Suppressor macrophage treated with lipopolysaccharide for 1 hour (primary cell): ENCODE measurements at places on chromosomes 2 and 18.
A peak's percentile ranks its signal among the peaks of the same experiment; 100 is the strongest.

DNA sequence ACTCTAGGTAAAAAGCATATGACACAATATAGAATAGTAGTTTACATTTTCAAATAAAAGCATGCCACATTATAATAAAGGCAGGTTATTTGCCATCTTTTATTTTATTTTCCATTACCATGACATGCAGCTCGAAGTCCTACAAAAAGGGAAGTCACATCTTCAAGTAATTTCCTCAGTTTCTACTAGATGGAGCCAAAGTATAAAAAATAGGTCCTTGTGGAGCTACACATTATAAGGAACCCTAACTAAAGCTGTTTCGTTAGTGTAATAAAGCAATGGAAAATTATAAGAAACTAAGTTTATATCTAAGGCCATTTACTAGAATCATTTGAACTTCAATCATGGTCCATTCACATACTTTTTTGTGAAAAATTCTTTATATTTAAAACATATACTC is 674.5 kb downstream of the KCNJ3 start:
- DNase-seq = peak; percentile 61

GRCh38 chr18:77906103-77906892 is 656.6 kb downstream of the GALR1 start:
- DNase-seq = no peak

DNA sequence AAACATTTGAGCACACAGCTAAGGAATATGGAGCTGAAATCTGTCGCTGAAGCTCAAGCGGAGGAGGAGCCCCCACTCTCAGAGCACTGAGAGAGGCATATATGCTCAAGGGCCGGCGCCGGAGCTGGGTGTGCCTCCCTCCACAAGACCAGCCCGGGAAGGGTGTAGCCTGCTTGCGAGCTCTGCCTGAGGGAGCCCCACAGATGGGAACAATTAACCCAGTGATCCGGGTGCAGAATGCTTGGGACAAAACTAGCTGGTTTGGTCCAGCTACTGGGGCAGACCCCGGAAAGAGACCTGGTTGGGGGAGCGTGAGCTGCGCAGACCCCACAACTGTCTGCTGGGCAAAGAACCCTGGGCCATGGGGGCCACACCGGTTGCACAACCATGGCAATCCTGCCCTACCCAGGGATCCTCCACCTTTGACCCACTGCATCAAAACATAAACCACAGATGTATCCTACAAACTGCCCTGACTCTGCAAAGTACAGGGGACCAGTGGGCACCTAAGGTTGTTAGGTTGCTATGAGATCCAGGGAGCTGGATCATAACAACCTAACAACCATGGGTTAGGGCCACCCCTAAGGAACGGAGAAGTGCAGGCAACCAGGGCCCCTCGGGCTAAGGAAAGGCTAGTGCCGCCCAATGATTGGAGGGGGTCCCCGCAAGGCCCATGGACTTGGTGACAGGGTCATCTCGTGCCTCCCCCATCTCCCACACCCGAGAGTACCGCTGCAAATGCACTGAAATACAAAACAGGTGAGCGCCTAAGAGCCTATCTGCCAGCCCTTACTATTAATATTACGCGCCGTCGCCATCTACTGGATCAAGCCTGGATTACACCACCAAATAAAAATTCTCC is 53.4 kb upstream of the SCN1A start:
- peak; percentile 45 for DNase-seq

DNA sequence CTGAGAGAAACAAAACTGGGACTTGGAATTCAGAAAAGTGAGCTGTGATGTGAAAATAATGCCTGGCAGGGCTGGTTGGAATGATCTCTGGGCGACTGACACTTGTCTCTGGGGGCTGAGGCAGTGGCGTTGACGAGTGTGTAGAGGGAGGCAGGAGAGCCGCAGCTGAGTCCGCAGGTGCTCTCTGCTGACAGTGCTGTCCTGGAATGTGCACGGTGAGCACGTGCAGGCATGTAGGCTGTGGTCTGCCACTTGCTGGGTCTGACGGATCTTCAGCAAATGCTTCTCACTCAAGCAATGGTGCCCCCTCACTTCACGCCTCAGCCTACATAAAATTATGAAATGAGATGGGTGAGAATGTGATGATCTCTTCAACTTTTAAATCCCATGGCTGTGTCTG is 38.5 kb upstream of the ATP9B start:
- DNase-seq = no peak

DNA sequence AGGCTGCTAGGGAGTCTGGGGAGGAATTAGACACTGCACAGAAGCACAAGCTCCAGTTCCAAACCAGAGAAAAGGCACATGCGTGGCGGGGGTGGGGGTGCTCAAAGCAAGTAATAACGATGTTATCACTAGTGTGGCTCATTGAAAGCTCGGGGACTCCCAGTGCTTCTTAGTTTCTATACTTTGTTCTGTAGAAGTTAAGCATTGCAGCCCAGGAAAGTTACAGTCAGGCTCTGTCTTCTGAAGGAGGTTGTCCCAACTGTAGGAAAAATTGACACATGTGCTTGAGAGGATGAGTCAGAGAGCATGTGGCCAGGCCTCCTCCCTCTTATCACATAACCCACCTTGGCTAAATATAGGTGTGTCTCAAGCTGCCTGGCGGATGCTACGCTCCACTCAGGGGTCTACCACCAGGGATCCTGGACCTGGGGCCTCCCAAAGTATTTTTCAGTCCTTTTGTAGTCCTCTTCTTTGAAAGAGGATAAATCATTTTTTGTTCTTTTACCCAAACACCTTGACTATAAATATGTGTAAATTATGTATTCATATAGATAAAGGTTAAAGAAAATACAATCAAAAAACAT is 3.8 kb downstream of the GALNT5 start:
- DNase-seq = no peak

- DNase-seq = no peak
Measured at GRCh38 chr2:79941179-79941578, 363.4 kb downstream of the LRRTM1 start.

DNA sequence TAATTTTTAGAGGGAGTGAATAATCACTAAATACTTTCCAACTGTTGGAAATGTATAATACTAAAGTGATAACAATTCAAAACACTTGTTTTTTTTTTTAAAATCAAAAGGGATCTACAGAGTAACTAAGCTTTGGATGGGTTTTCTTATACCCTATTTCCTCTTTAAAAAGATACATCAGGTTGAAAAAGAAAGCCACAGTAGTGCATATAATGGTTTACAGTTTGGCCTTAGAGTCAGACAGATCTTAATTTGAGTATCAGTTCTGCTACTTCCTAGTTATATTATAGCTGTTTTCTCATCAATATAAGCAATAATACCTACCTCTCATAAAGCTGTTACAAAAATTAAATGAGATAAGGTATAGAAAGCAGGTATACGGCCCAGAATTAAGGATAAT is 28.5 kb downstream of the PSME4 start:
- DNase-seq = no peak

DNA sequence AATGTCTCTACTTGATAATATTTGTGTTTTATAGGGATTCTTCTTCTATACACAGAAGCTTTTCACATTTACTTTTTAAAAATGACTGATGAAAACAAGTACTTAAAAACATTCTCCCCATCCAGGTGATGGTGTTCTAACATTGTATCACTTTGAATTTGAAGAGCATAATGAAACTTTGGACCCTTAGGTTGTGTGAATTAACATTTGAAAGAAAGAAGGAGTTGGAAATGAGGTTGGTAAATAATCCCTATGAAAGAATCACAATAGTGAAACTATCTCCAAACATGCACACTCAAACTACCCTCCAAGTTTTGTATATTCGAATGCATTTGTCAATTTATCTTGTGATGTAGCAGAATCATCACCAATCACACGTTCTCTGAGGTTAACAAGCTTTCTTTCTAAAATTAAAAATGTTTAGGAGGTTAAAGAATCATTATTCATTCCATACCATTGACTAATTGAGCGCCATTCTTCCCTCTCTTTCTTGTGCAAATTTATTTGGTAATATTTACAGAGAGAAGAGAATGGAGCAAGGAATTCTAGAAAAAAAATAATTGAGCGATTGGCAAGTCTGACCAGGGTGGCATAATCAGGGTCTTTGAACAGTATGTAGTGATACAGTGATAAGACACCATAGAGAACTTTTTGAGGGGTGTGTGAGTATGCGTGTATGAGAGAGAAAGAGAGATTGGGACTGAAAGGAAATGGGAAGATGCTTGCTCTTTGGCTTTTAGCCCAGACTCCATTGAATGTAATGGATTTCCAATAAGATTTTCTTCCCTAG is 260.0 kb upstream of the NRXN1 start:
- no peak for DNase-seq

DNA sequence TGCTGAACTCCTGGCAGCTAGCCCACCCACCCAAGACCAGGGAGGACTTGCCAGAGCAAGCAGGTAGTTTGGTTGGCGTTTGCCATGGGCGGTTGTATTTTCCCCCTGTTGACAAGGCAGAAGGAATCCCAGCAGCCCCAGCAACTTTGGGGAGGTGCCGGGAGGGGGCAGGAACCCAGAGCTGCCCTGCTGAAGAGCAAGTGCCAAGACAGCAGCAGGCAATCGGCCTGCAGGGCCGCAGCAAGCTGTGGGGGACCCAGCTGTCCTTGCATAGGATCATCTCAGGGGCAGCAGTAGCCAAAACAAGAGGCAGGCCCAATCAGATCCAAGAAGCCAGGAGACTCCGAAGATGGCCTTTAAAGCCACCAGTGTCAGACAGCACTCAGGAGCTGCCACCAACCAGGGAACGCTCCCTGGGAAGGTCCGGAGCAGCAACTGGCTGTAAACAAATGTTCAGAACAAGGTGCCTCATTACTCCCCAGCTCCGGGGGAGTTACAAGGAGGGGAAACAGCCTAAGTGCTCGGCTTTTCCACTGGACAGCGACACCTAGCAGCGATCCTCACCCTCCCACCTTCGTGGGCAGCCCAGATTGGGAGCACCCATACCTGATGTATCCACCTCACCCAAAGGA is 2.1 kb downstream of the ST8SIA5 start:
- DNase-seq = no peak

- DNase-seq = no peak
Measured at GRCh38 chr2:19320813-19321212, 37.6 kb downstream of the OSR1 start.

DNA sequence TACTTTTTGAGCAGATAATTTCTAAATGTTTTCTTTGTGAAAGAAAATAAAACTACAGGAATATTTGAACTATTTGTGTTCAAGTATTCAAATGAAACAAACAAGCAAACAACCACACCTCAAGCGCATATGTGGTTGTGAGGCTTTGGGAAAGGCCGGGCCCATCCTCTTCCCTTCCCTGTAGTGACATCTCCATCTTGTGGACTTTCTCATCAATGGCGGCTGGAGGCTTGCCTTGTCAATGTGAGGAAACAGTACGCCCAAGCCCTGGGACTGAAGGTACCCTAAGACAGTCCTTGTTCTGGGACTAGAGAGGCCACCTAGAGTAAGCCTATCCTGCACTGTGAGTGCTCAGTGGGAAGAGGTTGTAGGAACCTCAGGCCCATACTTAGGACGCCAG is 166.8 kb downstream of the TPGS2 start:
- no peak for DNase-seq

DNA sequence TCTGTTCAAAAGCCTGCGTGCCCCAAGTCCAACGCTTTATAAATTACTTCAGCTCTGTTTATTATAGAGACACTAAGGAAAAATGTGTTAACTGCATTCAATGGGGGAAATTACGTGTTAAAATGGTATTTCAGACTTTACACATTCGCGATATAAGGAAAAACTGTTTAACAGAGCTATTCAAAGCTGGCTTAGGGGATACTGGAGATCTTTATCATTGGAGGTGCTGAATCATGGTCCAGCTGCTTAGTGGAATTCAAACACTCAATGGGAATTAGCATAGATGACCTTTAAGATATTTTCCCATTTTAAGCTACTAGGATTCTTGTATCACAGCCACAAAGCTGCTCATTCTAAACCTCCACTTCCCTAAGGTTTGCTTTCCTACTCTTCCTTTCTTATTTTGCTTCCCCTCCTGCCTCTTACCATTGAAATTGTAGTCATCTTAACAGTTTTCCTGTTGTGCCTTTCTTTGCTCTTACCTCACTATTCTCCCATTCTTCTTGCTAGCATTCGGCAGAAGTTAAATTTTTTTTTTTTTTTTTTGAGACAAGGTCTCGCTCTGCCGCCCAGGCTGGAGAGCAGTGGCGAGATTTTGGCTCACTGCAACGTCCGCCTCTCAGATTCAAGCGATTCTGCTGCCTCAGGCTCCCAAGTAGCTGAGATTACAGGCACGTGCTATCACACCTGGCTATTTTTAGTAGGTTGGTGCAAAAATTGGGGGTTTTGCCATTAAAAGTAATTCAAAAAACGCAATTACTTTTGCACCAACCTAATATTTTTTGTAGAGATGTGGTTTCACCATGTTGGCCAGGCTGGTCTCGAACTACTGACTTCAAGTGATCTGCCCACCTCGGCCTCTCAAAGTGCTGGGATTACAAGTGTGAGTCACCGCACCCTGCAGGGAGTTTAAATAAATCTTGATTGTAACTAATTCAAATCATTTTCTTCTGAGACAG is 6.5 kb downstream of the SULT6B1 start:
- DNase-seq = no peak

DNA sequence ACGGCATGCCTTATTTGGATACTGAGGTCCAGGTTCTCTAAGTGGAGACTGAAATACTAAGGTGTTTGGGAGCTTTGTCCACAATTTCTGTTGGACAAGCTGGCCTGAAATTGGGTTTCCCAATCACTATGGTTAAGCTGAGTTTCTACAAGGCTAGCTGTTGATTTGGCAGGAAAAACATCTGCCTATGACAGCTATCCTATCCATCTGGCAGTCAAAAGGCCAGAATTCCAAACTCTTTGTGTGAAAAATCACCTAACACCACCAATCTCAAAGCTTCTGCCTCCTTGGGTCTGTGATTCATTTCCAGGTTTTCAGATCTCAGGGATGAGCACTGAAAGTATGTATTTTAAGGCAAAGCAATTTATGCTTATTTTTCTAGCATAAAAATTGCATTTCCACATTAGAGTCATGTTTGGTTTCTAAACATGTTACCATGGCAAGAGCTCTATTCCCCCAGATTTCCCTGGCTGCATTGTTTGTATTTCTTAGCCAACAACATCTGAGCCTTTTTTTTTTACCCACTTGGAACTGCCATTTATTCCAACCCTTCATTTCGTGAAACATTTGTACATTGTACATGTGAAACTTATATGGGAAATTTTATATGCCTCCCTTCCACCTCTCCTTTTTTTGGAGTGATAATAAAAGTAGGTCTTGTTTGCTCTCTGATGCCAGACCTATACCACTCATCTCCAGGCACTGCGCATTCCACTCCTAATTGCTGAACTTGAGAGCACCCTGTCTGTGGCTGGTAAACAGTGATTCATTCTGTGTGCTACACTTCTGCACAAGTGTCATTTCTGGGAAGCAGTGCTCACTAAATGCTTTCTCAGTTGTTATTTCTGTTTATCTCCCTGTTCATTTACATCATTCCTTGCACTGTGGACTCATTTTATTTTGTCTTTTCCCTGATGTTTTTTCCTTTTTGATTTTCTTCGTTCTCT is 15.9 kb upstream of the CCDC85A start:
- DNase-seq = no peak

GRCh38 chr2:102082571-102083392 is 59.8 kb upstream of the IL1R1 start:
- peak; percentile 88 for DNase-seq

DNA sequence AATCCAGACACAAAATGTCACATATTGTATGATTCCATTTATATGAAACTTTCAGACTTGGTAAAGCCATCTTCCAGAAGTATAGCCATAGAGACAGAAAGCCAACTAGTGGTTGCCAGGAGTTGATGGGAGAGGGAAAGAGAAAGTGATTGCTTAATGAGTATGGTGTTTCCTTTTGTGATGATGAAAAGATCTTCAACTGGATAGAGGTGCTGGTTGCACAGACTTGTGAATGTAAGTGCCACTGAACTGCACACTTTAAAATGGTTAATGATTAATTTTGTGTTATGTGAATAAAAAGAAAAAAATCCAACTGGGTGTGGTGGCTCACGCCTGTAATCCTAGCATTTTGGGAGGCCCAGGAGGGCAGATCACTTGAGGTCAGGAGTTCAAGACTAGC is 135.3 kb upstream of the SLC1A4 start:
- peak; percentile 71 for DNase-seq
